ENCODE measurements at places on chromosomes 1 and 21. TPM values are rescaled to one million over a fixed set of nuclear protein-coding genes. Genes with fewer than 3 reads are reported as not detected.

The ANKRD35 gene
- 0.10 TPM for total RNA-seq

The SHE gene
- total RNA-seq, result 0.17 TPM

The ATP6V1G3 gene
- not detected for total RNA-seq

The S100A7A gene
- not detected for total RNA-seq

The COL16A1 gene
- 14.8 TPM for total RNA-seq

The CTBS gene
- total RNA-seq, result 22.1 TPM

The ADAMTS4 gene
- total RNA-seq, result under 0.01 TPM

The CD160 gene
- 0.20 TPM for total RNA-seq

The FAM3B gene
- total RNA-seq, result 4.2 TPM

The WNT2B gene
- total RNA-seq, result 33.5 TPM

The TRIM46 gene
- 5.9 TPM for total RNA-seq

The GIPC2 gene
- 1.1 TPM for total RNA-seq

The DNAJC6 gene
- total RNA-seq, result 39.9 TPM

The HTR6 gene
- not detected for total RNA-seq

The RBM34 gene
- total RNA-seq, result 62.0 TPM

The LCE3E gene
- not detected for total RNA-seq

The OR10J1 gene
- total RNA-seq, result not detected

The AADACL3 gene
- not detected for total RNA-seq

The MAP1LC3C gene
- 1.2 TPM for total RNA-seq

The SYTL1 gene
- total RNA-seq, result 9.0 TPM

The TLCD4 gene
- 9.5 TPM for total RNA-seq

The HHIPL2 gene
- total RNA-seq, result not detected

The GJA9 gene
- total RNA-seq, result 0.20 TPM

The KCNE1 gene
- not detected for total RNA-seq

The CFAP141 gene
- total RNA-seq, result not detected

The CDCA8 gene
- 1.3 TPM for total RNA-seq

The ZZZ3 gene
- total RNA-seq, result 88.9 TPM

The SLC25A34 gene
- total RNA-seq, result 0.50 TPM

The DIO1 gene
- total RNA-seq, result not detected

The CLCA4 gene
- total RNA-seq, result not detected

The PPIAL4G gene
- total RNA-seq, result not detected

Measured in renal cortical epithelial cell (primary cell).